ENCODE measurements at places on chromosomes 1 and 21.

DNA sequence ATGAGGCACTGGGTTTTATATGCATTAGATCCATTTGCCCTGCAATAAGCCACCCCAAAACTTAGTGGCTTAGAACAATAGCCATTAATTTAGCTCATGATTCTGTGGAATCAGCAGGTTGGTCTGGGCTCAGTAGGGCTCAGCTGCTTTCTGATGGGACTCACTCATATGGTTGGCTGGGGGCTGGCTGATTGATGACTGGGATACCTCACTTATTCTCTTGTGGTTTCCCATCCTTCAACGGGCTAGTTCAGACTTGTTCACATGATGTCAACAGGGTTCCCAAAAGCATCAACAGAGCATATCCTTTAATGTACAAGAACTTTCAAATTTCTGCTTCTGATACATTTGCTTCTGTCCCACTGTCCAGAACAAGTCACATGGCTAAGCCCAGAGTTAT lies 43.2 kb downstream of the DNM3 start:
- no peak for DNase-seq

GRCh38 chr21:14977814-14978213 lies 87.0 kb downstream of the NRIP1 start:
- no peak for DNase-seq

- no peak for DNase-seq
Measured at GRCh38 chr21:19908390-19908789, 1089.8 kb upstream of the NCAM2 start.

DNA sequence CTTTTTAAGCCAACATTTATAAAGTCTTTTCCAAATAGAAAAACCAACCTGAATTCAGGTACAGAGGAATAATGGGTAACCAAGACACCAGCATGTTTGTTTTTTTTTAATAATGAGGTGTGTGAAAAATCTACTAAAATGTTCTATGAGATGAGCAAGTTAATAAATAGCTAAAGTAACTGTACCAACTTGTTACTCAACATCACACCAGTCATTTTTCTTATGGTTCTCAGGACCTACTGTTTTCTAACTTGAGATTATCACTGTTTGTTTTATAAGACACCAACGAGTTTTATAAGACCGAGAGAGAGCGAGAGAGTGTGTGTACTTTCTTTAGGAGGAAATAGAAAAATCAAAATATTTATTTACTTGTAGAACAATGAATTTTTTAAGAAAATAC lies 12.4 kb downstream of the ELK4 start:
- DNase-seq, result no peak

DNA sequence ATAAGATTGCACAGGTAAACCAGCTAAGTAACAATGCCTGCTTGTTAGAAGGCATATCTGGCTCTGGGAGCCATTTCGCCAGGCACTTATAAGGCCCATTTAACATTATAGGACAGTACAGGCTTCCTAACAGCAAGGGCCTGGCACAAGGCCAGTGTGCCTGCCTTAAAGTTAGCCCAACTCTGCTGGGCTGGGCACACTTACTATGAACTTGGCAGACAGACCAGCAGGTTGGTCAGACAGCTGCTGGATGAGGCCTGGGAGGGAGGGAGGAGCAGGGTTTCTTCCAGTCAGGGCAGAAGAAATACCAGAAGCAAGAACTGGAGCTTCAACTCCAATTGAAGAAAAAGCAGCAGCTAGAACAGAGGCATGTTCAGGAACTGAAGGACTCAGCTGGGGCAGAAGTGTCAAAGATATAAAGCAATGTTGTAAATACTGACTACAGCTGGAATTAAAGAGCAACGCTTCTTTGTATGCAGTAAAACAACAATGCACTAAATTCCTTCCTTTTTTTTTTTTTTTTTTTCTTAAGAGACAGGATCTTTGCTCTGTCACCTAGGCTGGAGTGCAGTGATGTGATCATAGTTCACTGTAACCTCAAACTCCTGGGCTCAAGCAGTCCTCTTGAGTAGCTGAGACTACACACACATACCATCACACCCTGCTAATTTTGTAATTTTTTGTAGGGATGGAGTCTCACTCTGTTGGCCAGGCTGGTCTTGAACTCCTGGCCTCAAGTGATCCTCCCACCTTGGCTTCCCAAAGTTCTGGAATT lies 4.9 kb downstream of the CACHD1 start:
- no peak for DNase-seq

- DNase-seq, result no peak
Measured at GRCh38 chr21:36813052-36813451, 114.1 kb downstream of the SIM2 start.

DNA sequence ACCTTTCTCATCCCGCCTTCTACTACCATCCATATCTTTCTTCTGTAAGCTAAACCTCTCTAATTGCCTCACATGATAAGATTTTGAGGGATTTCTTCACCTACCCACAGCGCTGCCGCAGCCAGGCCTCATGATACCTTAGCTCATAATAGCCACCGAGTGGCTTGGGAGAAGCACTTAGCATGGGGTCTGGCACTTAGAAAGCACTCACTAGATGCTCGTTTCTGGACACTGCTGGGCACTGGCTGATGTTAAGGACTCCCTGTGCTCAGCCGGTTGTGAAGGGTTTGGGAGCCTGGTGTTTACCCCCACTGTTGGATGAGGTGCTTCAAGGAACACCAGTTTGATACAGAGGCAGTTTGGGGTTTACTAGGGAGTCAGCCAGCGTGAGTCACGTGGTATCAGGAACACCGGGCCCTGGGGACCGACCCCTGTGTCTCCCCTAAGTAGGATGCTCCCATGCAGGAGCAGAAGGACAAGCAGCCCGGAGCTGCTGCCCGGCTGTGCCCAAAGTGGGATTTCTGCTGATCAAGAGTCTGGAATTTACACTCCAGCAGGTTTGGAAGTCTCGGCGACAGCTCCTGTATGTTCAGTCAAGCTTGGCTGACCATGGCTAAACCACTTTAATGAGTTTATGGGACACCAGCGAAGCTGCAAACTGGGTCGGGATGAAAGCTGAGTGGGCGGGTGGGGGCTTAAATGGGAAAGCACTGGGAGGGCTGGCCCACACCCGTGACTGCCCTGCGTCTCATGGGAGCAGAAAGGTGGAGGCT lies 63.3 kb downstream of the GALNT2 start:
- DNase-seq, result no peak

Data from kidney capillary endothelial cell (primary cell).